ENCODE measurements at places on chromosomes 3 and 15. TPM values are rescaled to one million over a fixed set of nuclear protein-coding genes. Genes with fewer than 3 reads are reported as not detected.

The CISH gene
- 0.81 TPM for total RNA-seq

The RLBP1 gene
- total RNA-seq, result not detected

The ENTPD3 gene
- total RNA-seq, result not detected

The GREM1 gene
- not detected for total RNA-seq

The SLC6A1 gene
- total RNA-seq, result not detected

The MEX3B gene
- total RNA-seq, result 4.1 TPM

All from M059J (cell line).